Activated naive CD8-positive, alpha-beta T cell treated with anti-CD3 and anti-CD28 coated beads, Interleukin-2, amount 50 U/mL, for 16 hours (primary cell): ENCODE measurements at places on chromosomes 2 and 18.

GRCh38 chr18:13813271-13813849, 10.6 kb upstream of the MC5R start:
- DNase-seq: peak; percentile 27

GRCh38 chr2:190831941-190832340, 48.7 kb upstream of the GLS start:
- DNase-seq: no peak

GRCh38 chr2:133326652-133327397, 241.4 kb downstream of the NCKAP5 start:
- DNase-seq: no peak

DNA sequence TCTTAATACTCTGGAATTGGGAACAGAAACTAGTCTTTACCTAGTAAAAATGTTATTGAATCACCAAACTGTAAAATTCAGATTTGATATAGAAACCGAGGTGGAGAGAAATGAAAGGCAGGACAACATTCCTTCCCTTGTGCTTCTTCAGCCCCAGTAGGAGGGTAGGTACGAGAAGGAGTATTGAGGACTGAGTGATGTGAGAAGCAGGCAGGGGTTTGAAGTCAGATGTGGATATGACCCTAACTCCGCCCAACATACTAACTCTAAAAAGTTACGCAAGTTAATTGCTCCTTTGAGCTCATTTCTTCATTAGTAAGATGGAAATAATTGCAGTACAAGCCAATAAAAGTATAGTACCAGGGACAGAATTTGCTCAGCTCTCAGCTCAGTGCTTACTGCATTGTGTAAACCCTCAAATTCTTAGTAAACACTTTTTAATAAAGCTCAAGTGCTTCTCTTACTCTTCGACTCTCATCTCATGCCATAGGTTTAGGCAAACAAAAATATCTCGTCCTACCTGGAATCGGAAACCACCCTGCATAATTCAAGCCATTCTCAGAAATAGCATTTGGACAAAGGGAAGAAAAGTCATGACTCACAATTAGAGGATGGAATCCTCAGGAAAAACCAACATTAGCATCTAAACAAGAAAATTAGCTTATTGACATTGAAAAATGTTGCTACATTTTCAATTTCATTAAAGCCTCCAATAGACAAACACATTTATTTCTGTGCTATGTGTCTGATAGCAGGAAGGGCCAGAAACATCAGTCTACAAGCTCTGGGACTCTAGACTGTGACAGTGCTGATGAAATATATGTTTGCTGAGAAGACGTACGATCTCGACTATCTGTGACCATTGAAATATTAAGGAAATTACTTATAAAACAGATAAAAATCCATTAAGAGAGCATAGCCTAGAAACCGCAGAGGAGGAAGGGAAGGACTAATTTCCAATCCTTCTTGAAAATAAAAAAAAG, 161.3 kb downstream of the HNMT start:
- no peak for DNase-seq

- no peak for DNase-seq
Measured at GRCh38 chr2:200961674-200962073, 1.8 kb downstream of the ORC2 start.

DNA sequence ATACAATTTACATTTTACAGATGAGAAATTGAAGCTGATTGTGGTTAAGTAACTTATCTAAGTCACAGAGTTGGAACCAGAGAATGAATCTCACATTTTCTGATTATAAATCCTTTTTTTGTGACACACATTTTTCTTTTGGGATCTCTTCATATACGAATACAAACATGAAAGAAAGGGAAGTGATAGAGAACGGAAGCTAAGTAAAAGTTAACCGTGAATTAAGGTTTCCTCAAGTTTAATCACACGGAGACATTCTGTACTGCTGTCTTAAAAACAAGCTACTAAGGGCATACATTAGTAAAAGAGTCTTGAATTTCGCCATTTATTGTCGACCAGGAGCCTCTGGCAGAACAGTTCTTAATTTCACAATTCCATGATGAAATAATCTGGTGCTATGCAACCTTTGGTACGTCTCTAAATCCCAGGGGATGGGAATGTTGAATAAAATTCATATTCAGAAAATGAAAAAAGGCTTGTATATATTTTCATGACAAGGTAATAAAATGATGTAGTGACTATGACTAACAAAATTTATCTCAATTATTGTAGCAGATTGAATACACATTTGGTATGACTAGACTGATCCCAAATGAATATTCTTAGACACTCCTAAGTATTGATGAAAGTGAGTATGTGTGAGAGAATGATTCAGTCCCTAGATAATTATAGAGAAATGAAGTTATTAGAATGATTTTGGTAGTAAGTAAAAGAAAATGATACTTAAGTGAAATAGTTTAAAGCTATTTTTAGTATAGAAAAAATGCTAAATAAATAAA, 40.3 kb upstream of the ZSWIM2 start:
- no peak for DNase-seq

DNA sequence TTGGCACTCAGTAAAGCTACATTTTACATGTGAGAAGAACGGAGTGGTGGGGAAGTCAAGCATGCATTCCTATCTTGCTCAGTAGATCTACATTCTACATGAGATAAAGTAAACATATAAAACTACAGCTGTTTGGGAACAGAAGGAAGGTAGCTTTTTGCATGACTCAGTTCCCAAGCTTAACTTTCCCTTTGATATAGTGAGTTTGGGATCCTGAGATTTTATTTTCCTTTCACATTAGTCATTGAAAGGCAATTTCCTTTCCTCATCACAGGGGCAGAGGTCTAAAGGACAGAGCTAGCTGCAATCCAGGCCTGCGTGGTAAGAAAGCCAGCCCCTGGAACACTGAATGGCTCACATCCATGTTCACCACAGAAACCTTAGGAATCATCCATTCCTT, 257.2 kb downstream of the SRBD1 start:
- DNase-seq: no peak

GRCh38 chr2:162067596-162067995, 6.4 kb downstream of the DPP4 start:
- DNase-seq: no peak

DNA sequence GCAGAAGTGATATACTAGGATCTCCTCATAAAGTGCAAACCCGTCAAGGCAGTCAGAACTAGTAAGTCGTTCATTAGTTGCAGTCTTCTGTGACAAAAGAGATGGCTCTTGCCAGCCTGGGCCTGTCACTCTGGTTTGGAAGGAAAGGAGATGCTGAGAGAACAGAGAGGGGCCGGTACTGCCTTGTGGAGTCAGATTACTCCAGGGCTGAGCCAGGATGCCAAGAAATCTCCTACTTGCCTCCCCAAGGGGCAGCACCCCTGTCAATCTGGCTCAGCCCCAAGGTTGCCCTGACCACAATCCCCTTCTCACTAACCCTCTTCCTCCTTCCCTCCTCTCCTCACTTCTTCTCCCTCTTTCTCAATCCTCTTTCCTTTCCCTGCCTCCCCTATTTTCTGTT, 62.9 kb upstream of the ASPRV1 start:
- no peak for DNase-seq

- DNase-seq: no peak
Measured at GRCh38 chr2:222703886-222704285, 32.4 kb downstream of the MOGAT1 start.

- no peak for DNase-seq
Measured at GRCh38 chr2:70009762-70010575, 48.5 kb upstream of the ASPRV1 start.

GRCh38 chr2:136031711-136032110, 46.3 kb upstream of the DARS1 start:
- DNase-seq: no peak

DNA sequence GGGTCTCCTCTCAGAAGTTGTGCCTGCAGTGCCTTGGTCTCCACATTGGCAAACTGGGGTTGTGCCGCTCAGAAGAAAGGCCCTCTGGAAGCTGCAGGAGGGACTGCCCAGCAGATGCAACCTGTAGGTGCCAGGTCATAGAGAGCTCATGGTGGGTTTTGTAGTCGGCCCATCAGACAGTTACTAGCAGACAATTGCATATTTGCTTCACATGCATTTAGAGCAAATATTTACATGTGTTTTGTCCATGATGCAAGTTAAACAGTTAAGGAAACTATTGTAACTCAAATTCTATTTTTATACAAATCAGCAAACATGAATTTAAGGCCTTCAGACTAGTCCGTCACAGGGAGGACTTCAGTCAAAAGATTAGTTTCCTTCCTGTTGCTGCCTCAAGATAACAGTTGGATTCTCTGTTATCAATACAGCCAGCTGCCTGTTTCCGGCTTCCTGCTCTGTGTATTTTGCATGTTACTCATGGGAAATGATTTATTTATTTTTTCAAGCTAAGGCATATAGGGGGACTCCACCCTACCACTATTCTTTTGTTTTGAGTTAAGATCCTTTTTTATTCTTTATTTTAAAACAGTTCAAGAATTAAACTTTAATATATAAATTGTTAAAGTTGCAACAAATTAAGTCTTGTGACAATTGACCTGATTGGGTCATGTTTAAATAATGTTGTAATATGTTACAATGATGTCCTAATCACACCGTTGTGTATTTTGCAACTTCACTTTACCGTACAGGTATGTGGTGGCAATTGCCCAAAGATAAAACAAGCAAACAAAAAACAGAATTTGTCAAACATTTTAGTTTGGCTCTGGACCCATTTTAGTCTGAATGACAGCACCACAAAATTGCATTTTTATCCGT, 133.5 kb downstream of the SPTBN1 start:
- DNase-seq: no peak

- no peak for DNase-seq
Measured at GRCh38 chr18:59052965-59053820, 86.5 kb upstream of the SEC11C start.

DNA sequence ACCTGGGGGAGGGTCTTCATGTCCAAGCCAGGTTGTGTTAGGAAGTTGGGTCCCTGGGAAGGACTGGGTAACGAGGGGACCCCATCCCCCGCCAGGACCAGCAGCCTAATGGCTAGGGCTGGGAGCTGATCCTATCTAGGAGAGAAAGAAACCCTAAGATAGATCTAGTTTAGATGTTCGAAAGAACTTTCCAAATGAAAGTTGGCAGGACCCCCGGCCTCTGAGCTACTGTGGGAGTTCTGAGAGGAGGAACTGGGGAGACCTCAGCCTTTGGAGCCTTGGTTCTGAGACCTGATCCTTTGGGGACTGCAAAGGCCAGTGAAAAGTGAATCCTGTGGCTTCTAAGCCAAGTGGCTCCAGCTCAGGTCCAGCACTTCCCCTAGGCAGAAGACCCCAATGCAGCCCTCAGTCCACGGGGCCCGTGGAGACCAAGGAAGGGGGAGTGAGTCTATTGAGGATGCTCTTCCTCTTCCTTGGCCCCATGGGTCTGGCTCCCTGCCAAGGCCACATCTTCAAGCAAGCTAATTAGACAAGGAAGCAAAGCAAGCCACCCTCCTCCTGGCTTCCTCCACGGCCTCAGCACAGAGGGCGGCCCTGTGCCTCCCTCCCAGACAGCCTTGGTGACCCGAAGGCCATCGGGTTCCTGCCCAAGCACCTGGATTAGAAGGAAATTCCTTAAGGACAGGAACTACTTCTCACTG, 23.5 kb downstream of the CCT7 start:
- no peak for DNase-seq

DNA sequence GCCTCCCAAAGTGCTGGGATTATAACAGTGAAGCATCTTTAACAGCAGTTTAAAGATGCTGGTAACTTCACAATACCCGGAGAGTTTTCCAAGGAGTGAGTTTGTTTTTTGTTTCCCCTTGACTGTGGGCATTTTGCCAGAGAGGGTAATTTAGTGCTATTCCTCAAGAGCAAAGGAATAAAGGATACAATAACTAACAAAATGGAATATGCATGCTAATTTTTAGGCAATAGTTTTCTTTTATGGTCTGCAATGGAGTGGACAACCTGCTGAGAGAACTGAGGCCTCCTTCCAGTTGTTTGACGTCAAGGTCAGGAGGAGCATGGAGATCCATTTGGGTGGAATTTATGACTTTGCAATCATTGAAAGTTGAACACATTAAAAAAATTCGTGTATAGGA, 15.9 kb upstream of the GREB1 start:
- no peak for DNase-seq

GRCh38 chr2:160898581-160899307, 261.5 kb upstream of the TANK start:
- DNase-seq: no peak

DNA sequence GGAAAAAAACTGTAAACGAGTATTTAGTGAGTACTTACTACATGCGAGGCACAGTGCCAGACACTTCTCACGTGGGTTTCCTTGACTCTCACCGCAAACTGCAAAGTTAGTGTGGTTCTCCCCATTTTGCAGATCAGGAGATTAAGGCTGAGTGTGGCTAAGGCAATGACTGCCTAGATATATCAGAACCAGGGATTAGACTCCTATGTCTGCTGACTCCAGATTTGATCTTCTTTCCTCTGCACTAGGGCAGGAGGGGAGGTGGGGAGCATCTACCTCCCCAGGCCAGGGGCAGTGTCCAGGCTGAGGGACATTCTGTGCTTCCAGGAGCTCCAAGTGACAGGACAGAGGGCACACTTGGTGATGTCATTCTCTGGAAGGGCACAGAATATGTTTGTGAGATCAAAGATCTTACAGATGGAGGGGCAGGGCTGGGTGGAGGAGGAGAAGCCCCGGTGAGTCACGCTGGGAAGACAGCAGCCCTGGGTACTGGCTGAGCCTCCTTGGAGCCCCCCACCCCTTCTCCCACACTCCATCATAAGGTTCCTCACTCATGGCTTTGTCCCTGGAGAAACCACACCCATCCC, 92.4 kb downstream of the RHOB start:
- DNase-seq: no peak

DNA sequence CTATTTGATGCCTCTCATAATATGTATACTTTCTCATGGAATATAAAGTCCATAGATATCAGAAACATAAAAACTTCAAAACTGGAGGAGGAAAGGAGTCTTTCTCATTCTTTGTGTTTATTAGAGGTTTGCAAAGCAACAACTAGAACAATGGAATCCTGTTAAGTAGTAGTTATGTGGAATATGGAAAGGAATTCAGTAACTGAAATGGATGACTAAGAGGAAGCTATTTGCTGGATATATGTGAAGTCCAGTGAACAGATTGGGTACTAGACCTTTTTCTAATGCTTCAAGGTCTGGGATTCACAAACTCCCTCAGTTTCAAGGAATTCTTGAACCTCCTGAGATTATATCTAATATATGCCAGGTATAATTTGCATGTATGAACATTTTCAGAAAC, 353.6 kb upstream of the FANCL start:
- no peak for DNase-seq

- no peak for DNase-seq
Measured at GRCh38 chr2:133908171-133908570, 339.9 kb upstream of the NCKAP5 start.

DNA sequence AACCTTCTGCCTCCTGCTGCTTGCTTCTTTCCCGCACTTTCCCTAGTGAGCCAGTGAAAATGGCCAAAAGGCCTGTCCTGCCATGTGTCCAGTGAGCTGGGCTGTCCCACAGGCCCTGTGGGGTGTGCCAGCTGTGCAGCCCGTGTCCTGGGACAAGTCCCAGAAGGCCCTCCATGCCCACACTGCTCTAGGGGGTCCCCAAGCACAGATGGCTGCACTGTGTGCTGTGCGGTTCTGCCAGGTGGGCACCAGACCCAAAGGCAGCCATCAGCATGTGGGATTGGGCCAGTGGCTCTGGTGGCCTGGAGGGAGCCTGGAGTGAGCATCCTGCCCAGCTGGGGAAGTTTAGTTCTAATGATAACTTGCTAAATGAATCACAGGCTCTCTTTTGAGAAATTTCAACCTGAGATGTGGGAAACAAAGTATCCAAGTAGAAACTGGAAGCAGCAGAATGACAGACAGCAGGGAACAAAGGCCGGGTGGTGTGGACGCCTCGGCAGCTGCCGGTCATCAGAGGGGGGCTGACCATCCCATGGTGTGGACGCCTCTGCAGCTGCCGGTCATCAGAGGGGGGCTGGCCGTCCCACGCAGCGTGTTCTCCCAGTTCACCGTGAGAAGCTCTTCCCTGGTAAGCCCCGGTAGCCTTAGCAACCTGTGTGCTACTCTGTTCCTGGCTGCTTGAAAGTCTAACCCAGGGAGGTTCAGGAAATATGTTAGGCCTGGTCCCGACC, 9.9 kb upstream of the CNDP2 start:
- DNase-seq: no peak
